Endodermal cell (in vitro differentiated cells): ENCODE measurements at places on chromosomes 11 and 22. TPM values are rescaled to one million over a fixed set of nuclear protein-coding genes. Genes with fewer than 3 reads are reported as not detected.

Gene GAL3ST3
- total RNA-seq: 7.1 to 12.2 TPM (median 11.2 TPM) in 3 replicates

Gene CHRDL2
- total RNA-seq: 0.54 to 1.2 TPM (median 0.76 TPM) in 3 replicates

Gene TMEM191C
- 3.0 to 4.6 TPM (median 4.0 TPM) in 3 replicates for total RNA-seq

Gene FIBP
- total RNA-seq: 76.8 to 92.0 TPM (median 86.5 TPM) in 3 replicates

Gene TMEM126A
- 26.3 to 34.5 TPM (median 33.7 TPM) in 3 replicates for total RNA-seq

Gene OR52N4
- not detected in 3 replicates for total RNA-seq

Gene CEP126
- 3.2 to 3.7 TPM (median 3.3 TPM) in 3 replicates for total RNA-seq

Gene THAP12
- 39.0 and 39.6 TPM in 2 replicates for total RNA-seq

Gene OR52H1
- not detected in 3 replicates for total RNA-seq

Gene DAGLA
- total RNA-seq: 5.0 and 5.6 TPM in 2 replicates

Gene P2RY6
- total RNA-seq: 0.37 TPM in 1 of 2 replicates, not detected in the other

Gene FLRT1
- 0.11 TPM in 1 of 2 replicates, not detected in the other for total RNA-seq

Gene HNRNPUL2
- 46.6 and 49.8 TPM in 2 replicates for total RNA-seq

Gene EFCAB6
- total RNA-seq: 1.3 and 2.0 TPM in 2 replicates

Gene CREBZF
- total RNA-seq: 36.5 and 39.3 TPM in 2 replicates

Gene DKK3
- total RNA-seq: 41.8 and 42.6 TPM in 2 replicates

Gene VWCE
- total RNA-seq: 8.8 and 13.3 TPM in 2 replicates

Gene GGTLC2
- total RNA-seq: not detected in 2 replicates

Gene ANKK1
- total RNA-seq: not detected in 3 replicates

Gene SLC22A8
- 0.22 TPM in 1 of 3 replicates, not detected in the others for total RNA-seq

Gene MMP3
- not detected in 3 replicates for total RNA-seq

Gene LMO1
- 0.46 to 1.5 TPM in 2 of 3 replicates, not detected in the other for total RNA-seq

Gene TPBGL
- 0.13 and 0.14 TPM in 2 replicates for total RNA-seq

Gene MAJIN
- not detected in 2 replicates for total RNA-seq

Gene BSCL2
- 68.6 to 77.3 TPM (median 68.7 TPM) in 3 replicates for total RNA-seq

Gene ARHGAP20
- total RNA-seq: 0.08 to 0.27 TPM (median 0.23 TPM) in 3 replicates

Gene CALCB
- total RNA-seq: 0.49 TPM in 1 of 3 replicates, not detected in the others

Gene MAPK8IP2
- 1.4 and 1.6 TPM in 2 replicates for total RNA-seq

Gene CCDC34
- 33.1 to 38.1 TPM (median 36.5 TPM) in 3 replicates for total RNA-seq

Gene TMEM138
- total RNA-seq: 26.5 and 33.0 TPM in 2 replicates

Gene PATE2
- 0.23 and 0.79 TPM in 2 replicates for total RNA-seq

Gene F2
- 0.88 and 1.5 TPM in 2 replicates for total RNA-seq

Gene OR5J2
- not detected in 2 replicates for total RNA-seq

Gene CHRM1
- not detected in 3 replicates for total RNA-seq

Gene OR2D2
- total RNA-seq: not detected in 3 replicates

Gene COMMD9
- 32.3 to 43.0 TPM (median 42.6 TPM) in 3 replicates for total RNA-seq

Gene MMP1
- total RNA-seq: not detected in 2 replicates

Gene PEX26
- 45.7 and 48.2 TPM in 2 replicates for total RNA-seq

Gene KCNK4
- total RNA-seq: not detected in 2 replicates

Gene SAA4
- not detected in 3 replicates for total RNA-seq

Gene PLAAT2
- not detected in 2 replicates for total RNA-seq

Gene CASP5
- not detected in 2 replicates for total RNA-seq

Gene KRTAP5-8
- total RNA-seq: not detected in 3 replicates

Gene TENM4
- total RNA-seq: 68.2 to 85.4 TPM (median 78.1 TPM) in 3 replicates

Gene TTC12
- total RNA-seq: 16.2 to 26.7 TPM (median 21.2 TPM) in 3 replicates
